ENCODE measurements at places on chromosomes 2 and 18.
A peak's percentile ranks its signal among the peaks of the same experiment; 100 is the strongest.

- DNase-seq: peak; percentile 60
Measured at GRCh38 chr2:183078163-183078463, 434 bp upstream of the DUSP19 start.

DNA sequence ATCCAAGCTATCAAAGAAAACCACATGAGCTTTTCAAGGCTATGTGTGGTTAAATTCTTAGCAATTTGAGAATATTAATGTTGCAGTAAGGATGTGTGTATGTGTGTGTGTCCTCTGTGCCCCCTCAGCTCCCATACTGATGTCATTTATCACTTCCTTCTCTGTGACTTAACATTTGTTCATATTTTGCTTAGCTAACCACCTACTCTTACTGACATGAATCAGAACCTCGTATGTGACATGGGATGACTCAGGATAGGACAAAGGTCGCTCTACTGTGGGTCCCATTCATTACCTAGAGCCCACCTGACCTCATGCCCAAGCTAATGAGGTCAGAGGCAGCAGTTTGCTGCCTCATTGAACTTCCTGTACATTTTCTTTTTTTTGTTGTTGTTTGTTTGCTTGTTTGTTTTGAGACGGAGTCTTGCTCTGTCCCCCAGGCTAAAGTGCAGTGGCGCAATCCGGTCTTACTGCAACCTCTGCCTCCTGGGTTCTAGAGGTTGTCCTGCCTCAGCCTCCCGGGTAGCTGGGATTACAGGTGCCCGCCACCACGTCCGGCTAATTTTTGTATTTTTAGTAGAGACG, 36.3 kb downstream of the MOGAT1 start:
- no peak for DNase-seq

DNA sequence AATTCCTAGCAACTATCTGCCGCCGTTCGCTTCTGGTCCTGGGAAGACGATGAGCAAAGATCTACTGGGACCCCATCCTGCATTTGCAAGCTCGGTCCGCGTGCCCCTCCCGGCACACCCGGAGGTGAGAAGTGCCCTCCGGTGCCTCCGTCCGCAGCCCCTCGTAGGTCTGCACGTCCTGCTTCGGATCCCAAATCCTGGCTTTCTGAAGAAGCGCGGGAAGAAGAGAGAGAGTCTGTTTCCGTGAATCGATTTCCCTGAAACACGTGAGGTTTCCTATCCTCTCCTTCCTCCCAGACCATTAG, 5.0 kb upstream of the OSR1 start:
- no peak for DNase-seq

DNA sequence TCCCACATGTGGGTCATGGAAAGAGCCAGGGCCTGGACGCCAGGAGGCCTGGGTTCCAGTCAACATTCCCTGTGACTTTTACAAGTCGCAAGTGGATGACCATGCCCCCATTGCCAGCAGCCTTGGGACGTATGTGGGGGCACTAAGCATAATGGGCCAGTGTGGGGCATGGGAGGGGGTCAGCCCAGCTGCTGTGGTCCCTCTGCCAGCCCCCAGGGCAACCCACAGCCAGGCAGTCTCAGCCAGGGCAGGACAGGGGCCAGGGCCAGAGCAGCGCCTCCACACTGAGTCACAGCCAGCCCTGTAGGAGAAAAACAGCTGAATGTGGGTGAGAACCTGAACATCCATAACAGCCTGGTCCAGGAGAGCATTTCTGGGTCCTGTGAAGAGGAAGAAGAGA, 173.2 kb downstream of the GFPT1 start:
- DNase-seq: no peak

GRCh38 chr2:235384624-235385023, 109.2 kb upstream of the AGAP1 start:
- no peak for DNase-seq

- DNase-seq: no peak
Measured at GRCh38 chr2:140567734-140568133, 1563.1 kb downstream of the LRP1B start.

DNA sequence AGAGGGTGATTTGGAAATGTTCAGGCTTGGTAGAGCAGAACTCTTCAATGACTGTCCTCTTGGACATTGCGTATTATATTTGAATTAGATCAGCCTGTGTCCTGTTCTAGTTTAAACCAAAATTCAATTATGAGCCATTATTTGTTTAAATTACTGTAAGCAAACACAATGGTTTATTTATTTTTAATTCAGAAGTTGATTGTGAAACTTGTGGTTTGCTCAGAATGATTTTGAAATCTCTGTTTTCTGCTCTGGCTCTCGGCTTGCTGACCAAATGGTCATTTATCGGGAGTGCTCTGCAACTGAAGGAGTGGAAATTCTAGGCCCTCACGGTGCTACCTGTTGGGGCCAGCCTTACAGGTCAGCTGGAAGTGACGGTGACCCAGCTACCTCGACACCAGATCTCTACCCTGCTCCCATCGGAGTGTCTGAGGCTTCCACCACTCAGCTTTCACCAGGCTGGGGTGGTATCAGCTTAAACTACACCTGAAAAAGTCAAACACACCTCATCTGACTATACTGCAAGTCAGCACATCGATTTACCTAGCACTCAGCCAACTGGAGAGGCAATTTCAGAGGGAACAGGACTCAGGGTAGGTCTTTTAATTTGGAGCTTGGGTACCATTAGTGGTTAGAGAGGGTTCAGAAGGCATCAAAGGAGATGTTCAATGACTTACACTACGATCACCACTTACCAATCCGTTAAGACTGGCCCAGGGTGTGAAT, 36.8 kb upstream of the GPD2 start:
- no peak for DNase-seq

GRCh38 chr2:222733846-222734702, 62.6 kb downstream of the MOGAT1 start:
- DNase-seq: no peak

DNA sequence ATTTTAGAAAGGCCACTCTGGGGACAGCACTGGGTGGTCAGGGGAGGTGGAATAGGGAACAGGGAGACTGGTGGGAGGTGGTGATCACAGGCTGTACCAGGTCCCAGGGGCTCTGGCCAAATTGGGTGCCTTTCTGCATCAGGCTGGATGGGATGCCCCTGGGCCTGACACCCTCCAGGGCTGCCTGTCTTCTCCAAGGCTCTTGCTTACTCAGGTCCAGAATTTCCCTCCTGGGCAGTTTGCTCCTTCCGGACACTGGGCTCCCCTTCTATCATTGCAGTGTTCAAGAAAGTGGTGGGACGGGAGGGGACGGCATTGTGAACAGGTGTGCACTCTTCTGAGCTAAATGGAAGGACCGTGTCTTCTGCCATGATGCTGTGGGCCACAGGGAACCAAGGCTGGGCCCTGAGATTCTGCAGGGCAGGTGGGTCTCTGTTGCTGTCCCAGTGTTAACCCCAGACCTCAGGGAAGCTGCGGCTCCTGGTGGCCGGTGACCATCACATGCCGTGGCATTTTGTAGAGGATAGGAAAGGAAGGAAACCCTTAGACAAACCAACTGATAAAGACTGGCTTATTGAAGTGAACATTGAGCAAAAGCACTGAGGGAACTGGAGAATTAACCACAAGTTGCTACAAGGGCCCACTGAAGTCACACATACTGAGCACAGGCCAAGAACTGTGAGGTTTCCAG, 93.7 kb upstream of the HS6ST1 start:
- no peak for DNase-seq

- DNase-seq: no peak
Measured at GRCh38 chr2:2851806-2852777, 521.0 kb upstream of the MYT1L start.

DNA sequence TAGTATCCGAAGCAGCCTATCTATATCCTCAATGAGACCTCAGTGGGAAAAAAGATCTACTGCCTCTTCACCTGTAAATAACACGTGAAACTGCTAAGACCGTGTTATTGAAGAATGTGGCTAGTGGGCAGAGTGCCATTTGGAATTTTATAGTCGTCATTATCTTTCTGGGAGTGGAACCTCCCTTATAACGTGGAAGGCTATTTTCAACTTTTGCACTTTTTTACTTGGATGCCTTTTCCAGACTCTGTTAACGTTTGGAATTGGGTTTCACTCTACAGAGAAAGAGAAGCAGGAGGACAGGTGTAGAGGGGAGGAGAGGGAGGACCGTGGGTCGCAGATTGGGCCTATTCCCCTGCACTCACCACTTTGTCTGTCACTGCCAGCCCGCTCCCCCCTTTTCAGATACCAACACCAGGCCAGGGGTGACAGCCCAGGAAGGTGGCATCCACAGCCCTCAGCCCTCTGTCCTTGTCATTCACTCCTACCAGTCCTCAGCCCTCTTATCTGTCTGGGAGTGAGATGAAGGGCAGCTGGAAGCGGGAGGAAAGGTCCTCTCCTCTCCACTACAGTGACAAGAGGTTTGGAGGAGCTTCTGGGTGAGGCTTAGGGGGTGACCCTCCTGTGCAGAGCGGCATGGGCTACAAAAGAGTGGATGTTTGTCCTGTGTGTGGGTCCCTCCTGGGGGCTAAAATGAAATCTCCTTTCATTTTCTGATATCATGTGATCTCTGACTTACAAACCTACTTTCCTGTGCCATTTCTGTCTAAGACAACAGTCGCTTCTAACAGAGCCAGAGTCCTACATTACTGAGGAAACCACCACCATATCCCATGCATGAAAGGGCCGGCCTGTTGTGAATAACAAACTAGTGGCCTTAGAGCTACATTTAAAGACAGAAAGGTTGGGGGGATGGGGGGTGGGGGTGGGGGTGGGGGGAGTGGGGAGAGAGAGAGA, 23.9 kb upstream of the CEP68 start:
- DNase-seq: no peak

All from iPS DF 19.7 (cell line).